Kidney capillary endothelial cell (primary cell): ENCODE measurements at places on chromosomes 13 and 19.

- DNase-seq, result no peak
Observed at GRCh38 chr13:112354330-112355273, 21.6 kb upstream of the SPACA7 start.

DNA sequence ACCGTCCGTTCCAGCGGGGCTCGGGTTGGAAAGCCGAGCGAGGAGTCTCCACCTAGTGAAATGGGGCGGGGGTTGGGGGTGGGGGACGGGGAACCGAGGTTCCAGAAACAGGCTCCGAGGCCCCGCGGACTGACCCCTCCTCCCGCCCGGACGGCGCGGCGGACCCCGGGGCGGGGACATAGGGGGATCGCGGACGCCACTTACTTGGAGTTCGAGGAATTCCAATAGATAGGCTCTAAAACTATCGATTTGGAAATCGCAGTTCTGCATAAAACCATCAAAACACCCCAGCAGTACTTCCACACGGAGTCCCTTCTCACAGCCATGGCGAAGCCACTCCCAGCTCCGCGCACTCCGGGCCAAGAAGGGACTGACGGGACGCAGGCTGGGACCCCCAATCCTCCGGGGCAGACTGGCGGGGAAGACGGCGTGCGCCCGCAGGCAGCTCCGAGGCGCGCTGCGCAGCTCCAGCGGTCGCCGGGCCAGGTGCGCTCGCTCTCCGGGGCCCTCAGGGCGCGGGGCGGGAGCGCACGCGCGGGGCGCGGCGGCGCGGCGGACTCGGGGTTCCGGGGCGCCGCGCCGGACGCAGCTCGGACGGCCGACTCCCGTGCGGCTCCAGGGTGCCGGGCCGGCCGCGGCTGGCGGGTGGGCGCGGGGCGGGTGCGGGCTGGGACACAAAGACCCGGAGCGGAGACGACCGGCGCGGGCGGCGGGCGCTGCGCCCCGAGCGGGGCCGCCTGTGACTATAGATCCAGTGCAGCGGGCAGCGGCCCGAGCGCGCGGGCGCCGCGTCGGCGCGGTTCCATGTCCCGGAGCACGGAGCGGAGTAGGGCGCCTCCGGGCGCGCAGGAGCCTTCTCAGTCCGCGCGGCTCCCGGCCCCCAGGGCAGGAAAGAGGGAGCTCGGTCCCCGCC, 567 bp downstream of the EFNB2 start:
- DNase-seq, result peak; percentile 24

DNA sequence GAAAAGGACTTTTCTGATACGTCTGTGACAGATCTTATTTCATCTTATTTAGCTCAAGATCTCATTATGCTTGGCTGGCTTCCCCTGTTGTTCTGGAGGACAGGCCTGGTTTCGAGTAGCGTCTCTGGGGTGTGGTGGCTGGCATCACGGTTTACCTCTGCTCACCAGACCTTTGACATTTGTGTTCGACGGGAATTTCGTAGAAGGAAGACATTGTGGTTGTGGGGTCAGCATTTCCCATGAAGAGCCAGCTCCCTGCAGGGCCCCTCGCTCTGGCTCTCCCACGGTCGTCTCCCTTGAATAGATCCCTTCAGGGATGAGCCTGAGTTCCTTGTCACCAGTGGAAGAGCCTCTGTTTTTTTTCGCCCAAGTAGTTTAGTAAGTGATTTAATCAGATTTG, 78.6 kb upstream of the TEX29 start:
- no peak for DNase-seq

DNA sequence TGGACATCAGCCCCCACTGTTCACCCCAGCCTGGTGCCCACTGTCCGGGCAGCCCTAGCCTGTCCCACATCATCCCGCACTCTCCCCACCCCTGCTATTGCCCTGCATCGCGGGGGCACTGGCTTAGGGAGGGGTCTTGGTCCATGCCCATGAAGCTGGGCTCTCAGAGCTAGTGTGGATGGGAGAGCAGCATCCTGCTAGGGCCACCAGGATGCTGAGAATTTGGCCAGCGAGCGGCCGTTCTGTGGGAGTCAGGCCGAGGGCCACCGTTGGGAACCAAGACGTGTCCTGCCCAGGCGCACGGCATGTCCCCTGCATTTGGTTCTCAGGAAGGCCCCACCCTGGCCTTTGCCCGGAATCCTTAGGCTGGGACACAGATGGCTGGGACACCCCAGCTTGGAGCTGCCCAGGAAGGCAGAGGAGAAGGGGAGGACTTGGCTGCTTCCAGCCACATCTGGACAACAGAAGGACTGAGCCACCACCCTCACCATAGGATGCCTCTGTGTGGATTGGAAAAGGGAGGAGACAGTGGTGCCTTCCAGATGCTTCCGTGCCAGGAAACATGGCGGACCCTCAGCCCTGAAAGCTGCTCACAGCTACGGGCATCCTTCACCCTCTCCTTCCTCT, 14.6 kb downstream of the ADGRE5 start:
- no peak for DNase-seq

DNA sequence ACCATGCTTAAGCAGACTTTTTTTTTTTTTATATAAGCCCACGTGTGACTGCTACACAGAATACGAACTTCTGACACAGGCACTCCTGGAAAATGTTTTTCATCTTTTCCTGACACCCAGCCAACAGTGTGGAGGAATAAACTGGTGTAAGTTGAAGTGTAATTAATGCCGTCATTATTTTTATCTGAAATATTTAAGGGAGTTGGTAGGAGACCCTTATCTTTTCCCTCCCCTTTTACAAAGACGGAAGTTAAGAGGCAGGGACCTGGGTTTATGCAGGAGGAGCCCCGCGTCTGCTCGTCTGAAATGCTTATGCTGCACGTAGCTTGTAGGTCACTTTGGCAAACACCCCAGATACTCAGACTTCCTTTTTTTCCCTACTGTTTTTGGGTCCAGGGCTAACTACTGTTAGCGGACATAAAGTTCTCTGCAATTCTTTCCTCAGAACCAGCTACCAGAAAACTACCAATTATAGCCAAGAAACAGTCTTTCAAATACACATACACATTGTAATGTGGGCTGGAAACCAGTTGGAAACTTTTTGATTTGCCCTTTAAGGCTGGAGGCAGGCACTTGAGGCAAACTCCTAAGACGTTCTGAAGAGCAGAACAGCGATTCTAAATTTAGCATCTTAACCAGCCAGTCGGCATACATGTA, 50.8 kb downstream of the EFNB2 start:
- no peak for DNase-seq

GRCh38 chr13:24033527-24034302, 126.8 kb upstream of the SPATA13 start:
- no peak for DNase-seq

GRCh38 chr19:34104096-34104495, 68.2 kb upstream of the LSM14A start:
- DNase-seq, result no peak

DNA sequence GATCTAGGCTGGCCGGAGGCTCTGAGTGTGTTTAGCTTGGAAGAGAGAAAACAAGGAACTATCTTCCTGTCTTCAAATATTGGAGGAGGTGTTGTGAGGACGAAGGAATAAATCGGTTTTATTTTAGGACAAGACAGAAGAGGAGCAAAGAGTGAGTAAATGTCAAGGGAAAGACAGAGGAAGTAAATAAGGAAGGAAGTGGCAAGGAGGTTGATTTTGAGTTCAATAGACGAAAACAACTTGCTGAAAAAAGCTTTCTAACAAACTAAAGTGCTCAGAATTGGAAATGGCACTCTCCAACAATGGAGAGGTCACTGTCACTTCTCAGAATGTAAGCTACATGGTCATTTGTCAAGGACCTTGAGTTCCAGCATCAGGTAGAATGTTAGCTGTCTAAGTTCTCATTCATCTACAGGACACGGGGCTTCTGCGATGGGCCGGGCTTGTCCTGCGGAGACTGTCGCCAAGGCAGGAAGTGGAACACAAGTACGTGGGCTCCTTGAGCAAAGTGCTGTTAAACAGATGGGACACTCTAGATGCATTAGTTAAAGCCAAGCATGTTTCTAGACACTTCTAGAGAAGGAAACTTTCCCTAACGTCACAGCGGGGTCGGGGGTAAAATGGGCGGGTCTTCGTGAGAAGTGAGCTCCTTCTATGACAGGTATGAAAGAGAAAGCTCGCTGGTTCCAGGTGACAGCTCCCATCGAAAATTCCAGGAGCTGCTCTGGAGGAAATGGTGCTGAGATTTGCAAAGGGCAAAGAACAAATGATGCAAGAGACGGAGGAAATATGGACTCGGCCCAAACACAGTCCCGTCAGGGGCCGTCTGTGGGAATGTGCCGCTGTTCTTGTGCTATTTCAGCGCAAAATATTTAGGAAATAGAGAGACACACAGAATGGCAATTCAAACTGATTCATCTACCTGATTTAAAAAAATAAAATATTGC, 103.9 kb upstream of the UBL3 start:
- no peak for DNase-seq
